ENCODE measurements at places on chromosomes 1 and 21. TPM values are rescaled to one million over a fixed set of nuclear protein-coding genes. Genes with fewer than 3 reads are reported as not detected.

The FAM167B gene
- polyA plus RNA-seq, result 2.3 TPM

The PLA2G2F gene
- 0.02 TPM for polyA plus RNA-seq

The LHX8 gene
- not detected for polyA plus RNA-seq

The RPE65 gene
- not detected for polyA plus RNA-seq

The KRTAP19-7 gene
- polyA plus RNA-seq, result not detected

The CYP2J2 gene
- 0.12 TPM for polyA plus RNA-seq

The XKR8 gene
- 6.0 TPM for polyA plus RNA-seq

The LCE7A gene
- not detected for polyA plus RNA-seq

The SLAMF8 gene
- 0.73 TPM for polyA plus RNA-seq

The IGSF9 gene
- 0.87 TPM for polyA plus RNA-seq

- no peaks in the 10 kb centered on the region for H3K36me3 ChIP-seq
- H3K4me1 ChIP-seq, result peaks cover 27% of the 10 kb centered on the region
- H3K27ac ChIP-seq, result no peak overlapping the region
- no peaks in the 10 kb centered on the region for H3K27me3 ChIP-seq
These were observed 14.1 kb upstream of the A3GALT2 start for GRCh38 chr1:33335020-33335419.

- H3K27ac ChIP-seq, result no peak overlapping the region
- DNase-seq, result no peak
- no peak overlapping the region for H3K4me3 ChIP-seq
- H3K36me3 ChIP-seq, result no peaks in the 10 kb centered on the region
These were observed 20.2 kb downstream of the PEA15 start for GRCh38 chr1:160225345-160225744.

GRCh38 chr1:233113009-233113879 is 162.8 kb downstream of the NTPCR start:
- no peaks in the 10 kb centered on the region for H3K27me3 ChIP-seq
- no peaks in the 10 kb centered on the region for H3K36me3 ChIP-seq
- no peak overlapping the region for H3K27ac ChIP-seq
- H3K4me3 ChIP-seq, result no peak overlapping the region
- peaks cover under 1% of the 10 kb centered on the region for H3K4me1 ChIP-seq
- DNase-seq, result peak; percentile 82

DNA sequence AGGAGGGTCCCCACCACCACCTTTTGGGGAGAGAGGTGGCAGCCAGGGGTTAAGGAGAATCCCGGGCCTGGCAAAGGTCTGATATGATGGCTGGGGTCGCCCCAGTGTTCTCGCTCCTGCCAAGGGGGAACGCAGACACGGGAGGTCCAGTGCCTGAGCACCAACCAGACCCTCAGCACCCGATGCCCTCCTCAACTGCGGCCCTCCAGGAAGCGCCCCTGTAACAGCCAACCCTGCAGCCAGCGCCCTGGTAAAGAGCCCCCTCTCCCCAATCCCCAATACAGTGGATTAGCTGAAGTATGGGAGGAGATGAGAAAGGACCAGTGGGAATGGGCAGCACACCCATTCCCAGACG is 10.4 kb downstream of the ADAMTSL4 start:
- peaks cover 31% of the 10 kb centered on the region for H3K4me1 ChIP-seq
- H3K27ac ChIP-seq, result peak overlapping the region; percentile 99
- H3K36me3 ChIP-seq, result no peaks in the 10 kb centered on the region
- H3K4me3 ChIP-seq, result no peak overlapping the region
- DNase-seq, result peak; percentile 50
- H3K27me3 ChIP-seq, result no peaks in the 10 kb centered on the region

GRCh38 chr1:29696656-29697390 is 460.5 kb downstream of the PTPRU start:
- H3K4me1 ChIP-seq, result no peaks in the 10 kb centered on the region
- no peak for DNase-seq
- H3K27me3 ChIP-seq, result no peaks in the 10 kb centered on the region

DNA sequence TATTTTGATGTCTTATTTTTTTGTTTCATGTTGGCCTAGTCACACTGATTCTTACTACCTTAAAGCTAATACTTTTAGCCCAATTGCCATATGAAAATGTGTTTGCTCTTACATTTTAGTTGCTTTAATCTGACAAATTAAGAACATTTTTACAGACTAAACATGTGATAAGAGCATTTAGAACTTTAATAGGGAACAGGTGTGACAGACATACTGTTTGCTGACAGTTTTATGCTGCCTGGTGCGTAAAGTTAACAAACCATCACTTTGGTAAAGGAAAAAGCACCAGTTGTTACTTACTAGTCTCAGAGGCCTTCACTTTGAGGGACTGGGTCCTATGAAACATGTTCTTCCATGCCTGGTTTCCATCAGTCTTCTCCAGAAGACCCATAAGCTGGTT is 14.7 kb downstream of the CMPK1 start:
- DNase-seq, result no peak
- H3K27ac ChIP-seq, result no peak overlapping the region
- H3K27me3 ChIP-seq, result no peaks in the 10 kb centered on the region
- H3K4me3 ChIP-seq, result no peak overlapping the region

GRCh38 chr1:195761104-195761503 is 847.1 kb downstream of the KCNT2 start:
- no peak overlapping the region for H3K27ac ChIP-seq
- H3K36me3 ChIP-seq, result no peaks in the 10 kb centered on the region
- H3K4me3 ChIP-seq, result no peak overlapping the region
- H3K4me1 ChIP-seq, result no peaks in the 10 kb centered on the region
- no peak for DNase-seq
- no peaks in the 10 kb centered on the region for H3K27me3 ChIP-seq

DNA sequence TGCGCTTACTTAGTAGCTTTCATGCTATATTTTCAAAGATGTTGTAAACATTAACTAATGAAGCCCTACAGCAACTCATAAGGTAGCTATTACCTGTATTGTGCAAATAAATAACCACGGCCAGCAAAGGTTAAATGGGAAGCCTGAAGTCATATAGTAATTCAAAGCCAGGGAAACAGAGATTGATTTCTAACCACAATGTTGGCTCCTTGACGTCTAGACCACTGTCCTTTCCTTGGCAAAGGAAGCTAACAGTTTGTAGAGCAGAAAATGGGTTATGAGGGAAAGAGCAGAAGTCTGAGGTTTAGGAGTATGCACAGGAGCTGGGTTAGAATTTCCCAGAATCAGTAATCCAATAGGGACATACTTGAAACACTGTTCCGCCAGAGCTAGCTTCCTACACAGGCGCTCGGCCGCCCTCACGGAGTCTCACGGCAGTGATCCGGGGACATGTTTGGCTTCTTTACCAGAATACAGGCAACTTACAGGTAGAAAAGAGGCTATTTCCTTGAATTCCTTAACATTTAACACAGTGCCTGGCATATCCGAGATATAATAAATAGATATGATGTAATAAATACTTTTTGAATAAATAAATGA is 298.8 kb upstream of the LYPLAL1 start:
- no peak overlapping the region for H3K27ac ChIP-seq
- no peak for DNase-seq
- H3K27me3 ChIP-seq, result no peaks in the 10 kb centered on the region
- H3K4me1 ChIP-seq, result no peaks in the 10 kb centered on the region
- no peaks in the 10 kb centered on the region for H3K36me3 ChIP-seq
